ENCODE measurements at places on chromosomes 13 and 19.

DNA sequence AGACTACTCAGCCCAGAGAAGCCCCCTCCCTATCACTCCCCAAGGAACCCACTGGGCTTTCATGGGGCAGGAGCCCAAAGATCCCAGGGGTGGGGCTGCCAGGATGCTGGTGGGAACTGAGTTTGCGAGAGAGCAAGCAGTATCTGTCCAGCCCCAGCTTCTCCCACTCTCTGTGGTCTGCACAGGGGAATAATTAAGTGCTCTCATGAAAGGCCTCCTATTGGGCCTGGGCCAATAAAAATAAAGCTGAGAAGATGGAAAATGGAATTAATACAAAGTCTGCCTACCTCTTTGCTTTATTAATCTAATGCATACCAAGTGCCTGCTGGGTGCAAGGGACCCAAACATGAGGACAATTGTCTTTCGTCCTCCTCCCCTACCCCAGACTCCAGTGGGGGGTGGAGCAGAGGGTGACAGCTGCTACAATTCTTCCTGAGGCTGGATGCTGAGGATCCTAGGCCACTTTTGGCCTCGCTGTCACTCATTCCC lies 5.4 kb downstream of the DDX39A start:
- DNase-seq = no peak

DNA sequence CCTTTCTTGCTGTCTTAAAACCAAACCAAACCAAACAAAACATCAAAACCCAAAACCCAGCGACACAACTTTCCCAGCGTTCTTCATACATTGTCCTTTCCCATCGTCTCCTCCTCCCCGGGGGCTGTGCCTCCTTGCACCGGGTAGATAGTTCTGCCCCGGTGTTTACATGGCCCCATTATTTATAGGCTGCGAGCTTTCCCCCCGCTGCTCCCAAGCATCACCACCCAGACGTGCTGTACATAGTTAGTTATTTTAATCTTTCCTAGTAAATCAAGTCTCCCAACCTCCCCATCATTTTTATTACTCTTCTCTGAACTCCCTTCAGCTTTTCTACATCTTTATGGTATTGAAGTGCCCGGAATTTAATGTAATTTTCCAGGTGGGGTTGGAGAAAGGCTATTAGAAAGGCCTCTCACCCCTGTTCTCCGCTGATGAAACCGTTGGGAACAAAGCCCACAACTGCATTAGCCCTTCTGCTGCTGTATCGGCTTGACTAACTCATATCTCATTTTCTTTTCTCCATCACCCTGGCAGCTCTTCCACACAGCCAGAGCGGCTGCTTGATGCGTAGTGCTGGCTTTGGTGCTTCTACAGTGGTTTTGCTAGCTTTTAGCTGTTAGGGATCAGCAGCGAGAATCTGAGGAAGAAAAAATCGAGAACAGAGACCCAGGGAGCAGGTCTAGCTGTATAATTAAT lies 53.1 kb downstream of the FGF9 start:
- DNase-seq = no peak

DNA sequence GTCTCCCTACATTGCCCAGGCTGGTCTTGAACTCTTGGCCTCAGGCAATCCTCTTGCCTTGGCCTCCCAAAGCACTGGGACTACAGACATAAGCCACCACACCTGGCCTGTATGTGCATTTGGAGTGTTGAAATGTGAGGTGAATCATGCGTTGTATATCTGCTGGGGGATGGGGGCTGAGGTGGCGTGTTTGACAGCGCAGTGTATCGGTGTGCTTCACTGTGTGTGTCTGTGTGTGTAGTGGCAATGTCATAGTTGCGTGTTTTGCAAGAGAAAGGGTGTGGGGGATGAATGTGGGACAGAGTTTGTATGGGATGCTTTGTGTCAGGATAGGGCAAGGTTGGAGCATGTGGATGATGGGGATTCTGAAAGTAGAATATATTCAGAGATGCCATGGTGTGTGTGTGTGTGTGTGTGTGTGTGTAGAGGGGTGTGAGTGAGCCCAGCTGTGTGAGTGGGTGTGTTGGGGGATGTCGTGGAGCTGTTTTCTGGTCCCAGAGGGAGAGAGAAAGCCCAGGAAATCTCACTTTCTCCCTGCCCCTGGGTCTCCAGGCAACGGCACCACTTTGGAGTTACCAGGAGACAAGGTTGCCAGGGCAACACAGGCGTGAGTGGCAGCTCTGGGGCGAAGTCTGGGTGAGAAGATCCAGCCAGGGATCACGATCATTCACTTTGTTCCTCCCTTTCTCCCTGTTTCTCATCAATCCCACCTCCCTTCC lies 1.1 kb upstream of the SWSAP1 start:
- DNase-seq = peak; percentile 22

- DNase-seq = no peak
These were observed 466.6 kb upstream of the PCDH9 start for GRCh38 chr13:67696775-67697174.

DNA sequence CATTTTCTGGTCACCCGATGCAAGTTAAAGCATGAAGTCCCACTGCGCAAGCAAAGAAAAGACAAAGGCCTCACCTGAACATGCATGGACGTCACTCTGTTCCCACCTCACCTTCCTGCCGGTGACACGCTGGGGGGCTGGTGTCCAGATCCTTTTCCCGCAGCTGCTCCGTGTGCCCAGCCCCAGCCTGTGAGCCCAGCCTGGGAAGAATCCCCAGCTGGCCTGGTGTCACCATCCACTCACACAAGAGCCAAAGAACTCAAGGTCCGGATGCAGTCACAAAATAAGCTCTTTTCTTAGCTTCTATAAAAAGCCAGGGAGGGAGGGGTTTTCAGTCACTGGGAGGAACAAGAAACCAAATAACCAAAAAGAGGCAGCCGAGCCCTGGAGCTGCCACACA lies 249.9 kb downstream of the COL4A1 start:
- no peak for DNase-seq

- DNase-seq = peak; percentile 95
These were observed 564.1 kb downstream of the PCDH9 start for GRCh38 chr13:66665991-66666390.

DNA sequence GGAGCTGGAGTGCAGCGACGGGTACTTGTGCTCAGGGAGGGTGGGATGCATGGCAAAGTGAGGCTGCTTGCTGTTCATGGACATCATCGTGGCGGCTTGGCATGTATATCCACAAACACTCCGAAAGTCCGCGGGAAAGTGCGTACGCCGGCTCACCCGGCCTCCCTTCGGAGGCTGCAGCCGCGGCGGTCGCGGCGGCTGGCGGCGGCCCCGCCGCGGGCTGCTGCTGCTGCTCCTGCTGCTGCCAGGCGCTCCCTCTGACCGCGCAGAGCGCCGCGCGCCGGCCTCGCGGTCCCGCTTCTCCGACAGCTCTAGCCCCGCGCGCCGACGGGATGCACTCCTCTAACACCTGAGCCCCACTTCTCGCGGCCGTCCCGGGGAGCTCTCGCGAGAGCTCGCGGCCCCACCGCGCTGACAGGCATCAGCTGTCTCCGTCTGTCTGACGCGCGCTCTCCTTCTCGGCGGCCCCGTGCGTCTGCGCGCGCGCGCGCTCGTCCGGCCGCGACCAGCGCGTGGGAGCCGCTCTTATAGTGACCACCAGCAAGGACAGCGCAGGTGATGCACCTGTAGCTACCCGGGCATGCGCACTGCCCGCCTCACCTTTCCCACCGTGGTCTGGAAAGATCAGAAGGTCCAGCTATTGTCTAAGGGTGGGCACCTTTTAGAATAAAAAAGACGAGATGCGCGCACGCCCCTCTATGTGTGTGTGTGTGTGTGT lies at the start of gene POU4F1:
TSS of gene POU4F1 (minus strand) at position 313 of the 718 bp plus-strand sequence. CDS start at position 87, 226 bp downstream.
- DNase-seq = no peak

GRCh38 chr13:59182241-59182640 lies 981.5 kb downstream of the DIAPH3 start:
- no peak for DNase-seq

DNA sequence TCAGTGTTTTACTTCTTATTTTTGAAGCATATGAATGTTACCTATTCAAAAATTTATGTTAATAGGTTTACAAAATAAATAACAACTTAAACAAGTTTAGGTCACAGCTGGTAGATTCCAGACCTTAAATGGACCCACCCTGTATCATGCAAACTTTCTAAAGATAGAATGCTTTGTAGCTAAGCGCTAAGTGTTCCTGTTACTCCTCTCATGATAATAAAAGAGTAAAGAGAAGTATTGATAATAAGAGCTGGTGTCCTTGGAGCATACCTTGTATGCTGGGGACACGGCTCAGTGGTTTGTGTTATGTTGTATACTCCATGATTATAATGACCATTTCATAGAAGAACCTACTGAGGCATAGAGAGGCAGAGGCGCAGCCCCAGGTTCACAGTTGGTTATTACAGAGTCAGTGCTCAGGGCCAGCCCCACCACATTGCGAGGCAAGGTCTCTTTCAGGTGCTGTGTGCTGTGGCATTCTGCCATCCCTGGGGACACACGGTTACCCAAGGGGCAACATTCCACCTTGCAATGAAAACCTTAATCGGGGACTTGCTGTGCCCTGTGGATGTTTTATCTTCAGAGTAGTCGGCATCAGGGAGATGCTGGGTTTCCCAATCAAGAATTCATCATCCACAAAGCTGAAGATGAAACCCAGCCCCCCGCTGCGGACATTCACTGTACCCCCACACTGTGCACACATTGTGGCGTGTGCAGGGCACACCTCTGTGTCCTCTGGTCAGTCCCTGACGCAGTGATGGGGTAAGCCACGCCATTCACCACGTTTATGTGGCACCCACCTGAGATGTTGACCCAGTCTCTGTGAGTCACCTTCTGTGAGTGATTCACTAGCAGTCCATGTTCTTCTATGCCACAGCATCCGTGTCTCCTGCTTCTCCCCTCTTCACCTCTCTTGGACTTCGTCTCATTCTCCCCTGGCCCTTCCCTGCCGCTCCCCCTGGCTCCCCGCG lies 186.7 kb downstream of the COL4A1 start:
- no peak for DNase-seq

GRCh38 chr19:49559928-49560327 lies 20.4 kb downstream of the NOSIP start:
- no peak for DNase-seq

GRCh38 chr19:8161135-8161646 lies 11.8 kb upstream of the FBN3 start:
- no peak for DNase-seq

DNA sequence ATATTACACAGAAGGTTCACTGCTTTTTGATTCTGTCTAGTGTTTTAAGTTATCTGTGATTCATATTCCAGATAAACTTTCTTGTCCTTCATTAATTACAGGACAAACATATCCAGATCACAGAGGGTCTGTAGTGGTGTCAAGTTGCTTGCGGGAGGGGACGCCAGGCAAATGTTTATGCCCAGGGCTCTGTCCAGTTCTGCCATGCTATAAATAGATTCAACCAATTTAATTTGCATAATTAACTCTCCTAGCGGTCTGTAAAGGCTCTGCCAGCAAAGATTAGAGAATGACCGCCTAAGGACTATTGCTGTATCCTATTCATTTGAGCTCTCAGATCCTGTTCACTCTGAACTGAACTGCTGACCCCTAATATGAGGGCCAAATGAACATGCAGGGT lies 59.7 kb upstream of the TRPC4 start:
- DNase-seq = no peak

- DNase-seq = no peak
These were observed 2.0 kb upstream of the CEBPA start for GRCh38 chr19:33304371-33304759.

DNA sequence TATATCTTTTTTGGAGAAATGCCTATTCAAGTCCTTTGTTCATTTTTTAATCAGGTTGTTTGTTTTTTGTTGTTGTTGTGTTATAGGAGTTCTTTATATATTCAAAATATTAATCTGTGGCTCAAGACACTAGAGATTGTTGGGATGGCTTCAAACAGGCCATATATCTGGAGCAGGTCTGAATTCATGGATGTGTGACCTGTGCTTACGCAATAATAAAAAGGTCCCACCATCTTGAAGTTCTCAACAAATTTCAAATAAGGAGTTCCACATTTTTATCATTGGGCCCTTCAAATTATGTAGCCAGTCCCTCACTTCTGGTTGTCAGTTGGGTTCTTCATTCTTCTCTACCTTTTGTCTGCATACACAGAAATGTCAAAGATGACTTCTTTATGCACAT lies 17.7 kb upstream of the NUDT15 start:
- DNase-seq = no peak

- DNase-seq = no peak
These were observed at the start of gene BICRA for GRCh38 chr19:47608969-47609905. TSS of gene BICRA (plus strand) at chr19:47609134. CDS start at chr19:47673575, 64,441 bp downstream.

DNA sequence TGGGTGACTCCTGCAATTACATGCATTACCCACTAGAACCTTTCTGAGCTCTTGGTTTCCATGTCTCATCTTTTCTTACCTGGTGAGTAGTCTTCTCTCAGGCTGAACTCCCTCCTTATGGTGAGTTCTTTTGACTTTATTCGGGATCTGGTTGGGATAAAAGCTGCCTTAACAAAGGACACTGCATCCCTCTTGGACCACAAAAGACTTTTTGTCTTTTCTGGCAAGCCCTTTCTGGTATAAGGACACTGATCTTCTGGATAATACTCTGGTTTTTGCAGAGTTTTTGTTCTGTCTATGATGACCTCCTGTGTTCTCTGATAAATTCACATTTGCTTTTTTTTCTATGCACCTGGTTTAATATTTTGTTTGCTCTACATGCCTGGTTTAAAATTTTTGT lies 66.7 kb downstream of the SLITRK1 start:
- DNase-seq = no peak

- DNase-seq = no peak
These were observed 34.3 kb upstream of the TPM4 start for GRCh38 chr19:16041991-16042386.

GRCh38 chr13:68948586-68948985 lies 1159.0 kb upstream of the ATXN8OS start:
- no peak for DNase-seq

DNA sequence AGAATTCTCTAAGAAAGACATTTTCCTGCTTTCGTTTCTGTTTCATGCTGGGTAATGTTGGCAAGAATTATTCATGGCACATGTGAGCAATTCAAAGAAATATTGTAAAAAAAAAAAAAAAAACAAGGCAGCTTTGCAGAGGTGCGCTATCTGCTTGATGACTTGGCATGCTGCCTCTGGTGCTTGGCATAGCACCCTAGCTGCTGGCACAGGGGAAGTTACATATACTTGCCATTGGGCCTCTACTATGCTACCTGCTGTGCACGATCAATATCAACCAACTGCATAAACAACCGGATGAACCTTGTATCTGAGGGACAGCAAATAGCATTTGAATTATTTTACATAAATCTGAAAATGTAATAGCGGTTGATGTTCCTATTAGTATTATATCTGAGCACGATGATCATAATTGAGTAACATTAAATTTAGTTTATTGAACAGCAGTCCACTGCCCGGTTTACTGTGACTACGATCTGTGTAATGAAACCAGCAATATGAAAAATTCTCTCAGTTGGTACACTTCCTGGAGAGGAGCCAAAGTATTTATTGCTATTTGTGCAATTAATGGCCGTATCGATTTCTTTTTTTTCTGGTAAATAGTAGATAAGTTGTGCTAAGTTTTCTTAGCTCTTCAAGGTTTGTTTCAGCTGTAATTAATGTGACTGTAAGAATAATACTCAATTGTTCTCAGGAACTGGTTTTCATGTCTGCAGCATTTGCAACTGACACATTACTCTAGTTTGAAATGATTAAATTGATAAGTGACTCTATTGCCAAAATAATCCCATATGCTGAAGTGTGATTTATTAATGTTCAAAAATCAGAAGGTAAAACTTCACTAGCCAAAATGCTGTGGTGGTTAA lies 717.3 kb downstream of the DACH1 start:
- DNase-seq = no peak
